ENCODE measurements at places on chromosomes 5 and 9.
A peak's percentile ranks its signal among the peaks of the same experiment; 100 is the strongest.

GRCh38 chr5:106940986-106941385, 729.8 kb downstream of the EFNA5 start:
- DNase-seq: peak; percentile 80

DNA sequence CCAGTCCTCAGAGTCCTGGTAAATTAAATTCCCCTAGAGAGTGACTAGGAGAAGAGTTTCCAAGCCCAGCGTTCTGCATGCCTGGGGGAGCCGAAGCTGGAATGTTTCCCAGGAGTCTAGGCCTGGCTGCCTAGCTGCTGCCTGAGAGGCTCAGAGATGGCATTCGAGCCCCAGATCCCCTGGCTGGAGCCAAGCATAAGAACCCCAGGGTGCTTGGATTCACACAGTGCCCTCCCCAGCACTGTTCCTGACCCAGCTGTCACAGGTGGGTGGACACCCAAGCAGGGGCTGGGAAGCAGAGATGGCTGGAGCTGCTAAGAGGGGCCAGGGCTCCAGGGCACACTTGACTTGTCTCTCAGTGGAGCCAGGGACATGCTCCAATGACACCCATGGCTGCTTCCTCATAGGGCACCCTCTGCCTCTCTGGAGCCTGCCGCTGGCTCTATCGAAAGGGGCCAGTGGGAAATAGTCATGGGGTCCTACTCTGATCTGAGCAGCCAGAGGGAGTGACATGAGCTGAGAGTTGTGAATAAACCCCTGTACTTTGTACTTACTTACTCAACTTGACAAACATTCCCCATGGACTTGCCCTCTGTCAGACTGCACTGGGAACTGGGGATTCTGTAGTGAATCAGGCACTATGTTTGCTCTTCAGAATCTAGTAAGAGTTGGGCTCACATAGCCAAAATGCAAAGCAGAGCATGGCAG, 62.6 kb upstream of the XPA start:
- no peak for DNase-seq

GRCh38 chr9:119322184-119322583, 47.1 kb downstream of the BRINP1 start:
- DNase-seq: peak; percentile 87

- no peak for DNase-seq
Measured at GRCh38 chr5:144503123-144503522, 332.4 kb downstream of the KCTD16 start.

GRCh38 chr5:158843305-158843704, 256.4 kb downstream of the EBF1 start:
- no peak for DNase-seq

GRCh38 chr9:125125523-125125922, 17.8 kb downstream of the SCAI start:
- no peak for DNase-seq

DNA sequence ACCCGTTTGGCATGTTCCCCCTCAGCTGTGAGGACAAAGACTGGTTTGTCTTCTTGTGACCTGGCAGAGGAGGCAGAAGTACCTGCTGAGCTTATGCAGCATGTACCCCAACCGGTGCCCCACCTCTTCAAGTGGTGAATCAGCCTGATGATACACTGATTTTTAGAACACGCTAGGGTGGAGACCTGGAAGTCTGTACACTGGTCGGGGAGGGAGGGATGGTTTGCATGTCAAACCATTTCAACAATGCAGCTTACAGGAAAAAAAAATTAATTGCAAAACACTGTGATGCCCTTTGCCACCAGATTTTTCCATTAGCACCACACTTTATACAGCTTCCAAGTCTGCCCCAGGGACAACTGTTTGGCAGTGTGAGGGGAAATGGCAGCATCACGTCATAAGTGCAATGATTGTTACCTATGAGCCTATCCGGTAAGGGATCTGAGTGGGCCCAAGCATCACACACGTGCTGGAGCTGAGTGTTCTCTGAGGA, 155.1 kb upstream of the DMRT1 start:
- DNase-seq: no peak

GRCh38 chr5:167208911-167209310, 1082.5 kb upstream of the WWC1 start:
- DNase-seq: peak; percentile 67

GRCh38 chr5:137734962-137735554, 831 bp downstream of the KLHL3 start:
- DNase-seq: peak; percentile 36

- no peak for DNase-seq
Measured at GRCh38 chr9:37596504-37596903, 4.1 kb upstream of the TOMM5 start.

- DNase-seq: no peak
Measured at GRCh38 chr9:127165116-127165515, 42.7 kb upstream of the ANGPTL2 start.

GRCh38 chr5:98769959-98770208, 3.6 kb upstream of the RGMB start:
- peak; percentile 55 for DNase-seq

GRCh38 chr5:124372457-124372856, 374.0 kb downstream of the ZNF608 start:
- DNase-seq: no peak

- DNase-seq: peak; percentile 91
Measured at GRCh38 chr9:109816490-109816889, 36.5 kb downstream of the PALM2AKAP2 start.

GRCh38 chr5:757346-757930, 27.1 kb downstream of the ZDHHC11B start:
- DNase-seq: no peak

DNA sequence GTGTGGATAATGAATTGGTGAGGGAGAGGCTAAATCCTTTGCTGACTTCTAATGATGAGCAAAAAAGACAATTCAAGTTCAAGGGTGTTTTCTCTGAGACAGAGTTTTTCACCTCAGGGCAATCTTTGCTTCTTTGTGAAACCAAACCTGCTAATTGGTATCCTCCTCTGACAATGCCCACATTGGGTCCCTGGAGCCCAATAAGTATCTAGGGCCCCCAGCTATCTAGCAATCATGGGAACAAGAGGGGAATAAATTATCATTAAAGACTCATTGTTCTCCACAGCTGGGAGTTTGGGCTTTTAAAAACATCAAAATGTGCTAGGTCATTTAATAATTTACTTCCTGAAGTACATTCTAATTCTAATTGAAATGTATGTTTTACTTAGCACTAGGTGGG, 227.3 kb downstream of the TMEM167A start:
- no peak for DNase-seq

GRCh38 chr5:13957032-13957645, 12.7 kb upstream of the DNAH5 start:
- peak; percentile 54 for DNase-seq

- no peak for DNase-seq
Measured at GRCh38 chr5:57414857-57415256, 67.8 kb downstream of the ACTBL2 start.

- peak; percentile 21 for DNase-seq
Measured at GRCh38 chr5:141039517-141039916, 11.7 kb upstream of the PCDHB1 start.

GRCh38 chr9:84357275-84357674, 16.7 kb upstream of the SLC28A3 start:
- peak; percentile 42 for DNase-seq

DNA sequence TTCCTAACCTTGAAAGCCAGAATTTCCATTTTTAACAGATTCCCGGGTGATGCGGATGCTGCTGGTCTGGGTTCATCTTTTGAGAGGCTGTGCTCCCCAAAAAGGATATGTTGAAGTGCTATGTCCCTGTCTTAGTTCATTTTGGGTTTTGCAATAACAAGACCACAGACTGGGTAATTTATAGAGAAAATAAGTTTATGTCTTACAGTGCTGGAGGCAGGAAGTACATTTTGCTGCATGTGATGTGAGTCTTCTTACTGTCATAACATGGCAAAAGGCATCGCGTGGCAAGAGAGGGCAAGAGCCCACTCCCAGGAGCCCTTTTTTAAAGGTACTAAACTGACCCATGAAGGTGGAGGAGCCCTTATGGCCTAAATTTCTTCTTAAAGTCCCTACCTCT, 114.1 kb downstream of the DAPK1 start:
- no peak for DNase-seq

DNA sequence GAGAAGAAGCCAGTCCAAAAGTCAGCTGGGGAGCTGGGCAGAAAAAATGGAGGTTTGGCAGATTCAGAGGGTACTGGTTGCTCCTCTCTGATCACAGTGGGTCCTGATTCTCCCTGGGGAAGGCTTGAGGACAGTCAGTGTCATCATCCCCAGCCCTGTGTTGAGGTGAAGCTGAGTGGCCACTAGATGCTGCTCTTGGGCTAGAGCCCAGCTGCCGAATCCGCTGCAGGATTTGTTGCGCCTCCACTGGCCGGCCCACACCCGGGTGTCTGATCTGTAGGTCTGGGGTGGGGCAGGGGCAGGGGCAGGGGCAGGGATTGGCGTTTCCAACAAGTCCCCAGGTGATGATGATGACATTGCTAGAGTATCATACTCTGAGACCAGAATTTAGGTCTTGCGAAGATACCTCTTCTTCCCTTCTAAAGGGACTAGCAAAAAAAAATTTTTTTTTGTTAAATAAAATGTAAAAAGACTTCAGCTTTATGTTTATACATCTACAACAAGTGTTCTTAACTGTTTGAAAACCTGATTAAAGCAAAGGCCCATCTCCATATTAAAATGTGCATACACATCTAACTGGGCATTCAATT, 106.8 kb downstream of the PDE6A start:
- peak; percentile 28 for DNase-seq

- DNase-seq: no peak
Measured at GRCh38 chr9:100623969-100624368, 46.1 kb downstream of the CAVIN4 start.

DNA sequence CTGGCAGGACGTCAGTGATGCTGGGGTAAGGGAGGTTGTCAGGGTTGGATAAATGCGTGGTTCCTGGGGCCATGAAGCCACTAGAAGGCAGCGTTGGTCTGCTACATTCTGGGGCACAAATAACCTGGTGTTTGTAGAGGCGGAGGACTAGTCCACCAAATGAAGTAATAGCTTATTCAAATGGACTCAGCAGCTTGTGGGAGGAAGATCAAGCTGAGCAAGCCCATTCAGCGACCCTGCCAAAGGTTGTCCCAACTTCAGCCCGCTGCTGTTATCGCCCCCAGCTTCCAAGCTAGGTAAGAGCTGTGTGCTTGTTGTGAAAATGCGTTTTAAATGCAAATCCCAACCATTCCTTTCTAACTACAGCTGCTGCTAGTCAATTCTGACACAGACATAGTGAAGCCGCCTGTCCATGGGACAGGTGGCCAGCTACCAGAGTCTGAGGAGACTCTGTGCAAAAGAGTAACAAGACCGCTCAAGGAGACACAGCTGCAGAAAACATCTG, 7.6 kb upstream of the FAM240B start:
- no peak for DNase-seq

All from kidney glomerular epithelial cell (primary cell).